ENCODE measurements at places on chromosomes 2 and 18.

- H3K27ac ChIP-seq: no peak overlapping the region
- H3K4me3 ChIP-seq: no peak overlapping the region
- no peaks in the 10 kb centered on the region for H3K4me1 ChIP-seq
- peaks cover 16% of the 10 kb centered on the region for H3K36me3 ChIP-seq
- DNase-seq: no peak
Measured at GRCh38 chr2:216447293-216447692, 35.0 kb downstream of the SMARCAL1 start.

- DNase-seq: peak; percentile 15
- peaks cover 3% of the 10 kb centered on the region for H3K36me3 ChIP-seq
- no peak overlapping the region for H3K27ac ChIP-seq
- no peaks in the 10 kb centered on the region for H3K27me3 ChIP-seq
Measured at GRCh38 chr2:231780123-231780908, 766 bp downstream of the PDE6D start.

- H3K27me3 ChIP-seq: no peaks in the 10 kb centered on the region
- no peak overlapping the region for H3K27ac ChIP-seq
- peak overlapping the region; percentile 9 for H3K4me3 ChIP-seq
- no peaks in the 10 kb centered on the region for H3K36me3 ChIP-seq
- no peak for DNase-seq
- H3K4me1 ChIP-seq: peaks cover 22% of the 10 kb centered on the region
Measured at GRCh38 chr2:23491591-23492336, 106.8 kb downstream of the KLHL29 start.

- no peak overlapping the region for H3K4me3 ChIP-seq
- H3K27me3 ChIP-seq: no peaks in the 10 kb centered on the region
- peaks cover 28% of the 10 kb centered on the region for H3K4me1 ChIP-seq
Measured at GRCh38 chr2:236919209-236919608, 166.5 kb upstream of the COPS8 start.

GRCh38 chr2:46299365-46300263, 2.4 kb downstream of the EPAS1 start:
- peaks cover 87% of the 10 kb centered on the region for H3K27me3 ChIP-seq
- no peak overlapping the region for H3K4me3 ChIP-seq
- H3K27ac ChIP-seq: no peak overlapping the region
- no peaks in the 10 kb centered on the region for H3K36me3 ChIP-seq
- DNase-seq: peak; percentile 41

DNA sequence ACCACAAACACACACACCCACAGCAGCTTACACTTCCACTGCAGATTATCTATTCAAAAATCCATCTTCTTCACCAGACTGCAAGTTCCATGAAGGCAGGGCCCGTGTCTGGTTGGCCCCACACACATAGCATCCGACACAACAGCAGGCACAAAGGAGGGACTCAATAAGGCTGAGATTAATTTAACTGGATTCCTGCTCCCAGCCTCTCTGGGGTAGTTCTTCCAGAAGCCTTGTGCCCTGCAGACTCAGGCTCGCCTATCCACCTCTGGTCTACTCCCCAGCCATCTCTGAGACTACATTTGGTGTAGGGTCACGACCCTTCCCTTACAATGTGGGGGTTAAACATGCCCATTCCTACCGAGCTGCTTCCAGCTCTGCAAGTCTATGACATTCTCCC, 57.7 kb downstream of the TRABD2A start:
- no peak overlapping the region for H3K27ac ChIP-seq
- no peaks in the 10 kb centered on the region for H3K36me3 ChIP-seq
- H3K4me3 ChIP-seq: no peak overlapping the region

DNA sequence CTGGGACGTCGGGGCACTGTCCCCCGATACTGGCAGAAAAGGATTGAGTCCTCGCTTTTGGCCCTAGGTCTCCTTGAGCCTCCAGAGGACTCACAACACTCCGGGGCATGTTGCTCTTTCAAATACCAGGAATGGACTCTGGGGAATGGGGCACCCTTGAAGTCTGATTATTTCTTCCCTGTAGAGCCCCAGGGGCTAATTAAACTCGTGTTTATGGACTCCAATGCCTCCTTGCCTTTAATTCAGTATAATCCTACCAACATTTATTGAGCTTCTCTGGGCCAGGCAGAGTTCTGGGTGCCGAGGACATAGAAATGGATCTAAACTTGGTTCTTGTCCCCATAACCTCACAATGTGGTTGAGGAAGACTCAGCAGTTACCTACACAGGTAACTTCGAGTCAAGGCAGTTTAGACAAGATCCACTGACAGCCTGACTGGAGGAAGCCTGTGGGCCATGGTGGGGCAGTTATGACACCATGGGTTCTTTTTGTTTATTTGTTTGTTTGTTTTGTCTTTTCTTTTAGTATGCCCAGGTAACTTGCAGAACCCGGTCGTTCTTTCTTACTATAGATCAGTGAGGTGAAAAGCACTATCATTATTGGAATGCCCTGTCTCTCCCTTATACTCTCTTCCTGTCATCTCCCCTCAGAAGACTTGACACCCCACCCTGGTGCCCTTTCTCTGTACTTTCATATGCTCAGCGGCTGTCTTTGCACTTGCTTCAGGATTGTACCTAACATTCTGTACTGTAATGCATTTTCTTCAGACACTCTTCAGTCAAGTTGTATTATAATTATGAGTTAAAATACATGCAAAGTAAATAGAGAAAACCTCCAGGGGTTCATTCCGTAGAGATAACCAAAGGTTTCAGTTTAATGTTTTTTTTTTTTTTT, 3.2 kb downstream of the CFLAR start:
- no peak for DNase-seq
- peaks cover 5% of the 10 kb centered on the region for H3K27me3 ChIP-seq
- peak overlapping the region; percentile 50 for H3K4me3 ChIP-seq
- no peak overlapping the region for H3K27ac ChIP-seq
- no peaks in the 10 kb centered on the region for H3K36me3 ChIP-seq

DNA sequence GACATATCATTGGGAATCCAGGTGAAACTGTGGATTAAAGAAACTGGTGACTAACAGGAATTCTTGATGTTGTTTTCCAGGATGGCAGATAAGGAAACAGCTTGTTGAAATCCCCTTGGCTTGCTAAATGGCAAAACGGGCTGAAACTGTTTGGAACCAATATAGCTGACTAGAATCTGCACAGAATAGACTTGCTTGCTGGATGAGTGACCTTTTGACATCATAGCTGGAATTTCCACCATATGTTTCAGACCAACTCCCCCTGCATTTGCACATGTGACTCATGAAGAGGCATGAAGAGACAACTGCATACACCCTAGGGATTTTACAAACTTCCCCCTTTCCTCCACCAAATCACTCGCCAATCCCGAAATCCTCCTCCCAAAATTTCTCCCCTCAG, 87.7 kb upstream of the LYPD1 start:
- H3K4me1 ChIP-seq: peaks cover 4% of the 10 kb centered on the region
- peaks cover 26% of the 10 kb centered on the region for H3K36me3 ChIP-seq
- DNase-seq: no peak
- H3K27ac ChIP-seq: no peak overlapping the region

DNA sequence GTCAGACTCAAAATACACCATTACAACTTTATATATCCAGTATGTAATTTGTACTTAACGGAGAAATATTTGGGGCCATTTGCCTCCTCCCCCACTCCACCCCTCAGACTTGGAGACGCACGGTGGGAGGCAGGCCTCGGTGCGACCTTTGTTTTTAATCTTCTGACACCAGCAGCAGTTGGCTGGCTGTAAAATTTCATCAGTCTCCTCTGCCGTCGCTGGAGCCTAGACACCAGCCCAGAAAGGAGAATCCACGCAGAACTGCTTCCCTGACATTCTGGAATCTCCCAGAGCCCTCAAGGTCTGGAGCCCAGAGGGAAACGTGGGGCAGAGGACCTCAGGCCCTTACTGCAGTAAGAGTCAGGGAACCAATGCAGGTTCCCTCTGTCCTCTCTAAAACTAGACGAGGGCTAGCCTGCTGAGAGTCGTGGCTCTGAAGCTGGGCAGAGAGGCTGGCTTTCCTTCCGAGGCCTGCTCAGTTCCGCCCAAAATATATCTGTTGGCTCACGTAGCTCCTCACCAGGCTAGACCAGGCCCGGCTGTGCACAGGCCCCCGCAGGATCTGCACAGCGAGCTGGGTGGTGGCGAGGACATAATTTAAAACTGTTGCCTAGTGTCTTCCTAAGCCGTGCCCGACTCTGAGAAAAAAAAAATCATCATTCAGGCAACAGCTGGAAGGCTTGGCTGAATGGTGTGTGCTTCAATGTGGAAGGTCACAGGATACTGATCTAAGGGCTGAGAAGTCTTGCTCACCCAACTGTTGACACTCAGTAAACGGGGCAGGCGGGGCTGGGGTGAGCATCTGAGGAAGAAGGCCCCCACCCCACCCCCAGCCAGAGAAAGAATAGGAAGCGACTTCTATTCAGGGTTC, 40.4 kb downstream of the EN1 start:
- peaks cover 24% of the 10 kb centered on the region for H3K27me3 ChIP-seq
- H3K4me3 ChIP-seq: no peak overlapping the region
- no peaks in the 10 kb centered on the region for H3K36me3 ChIP-seq
- H3K4me1 ChIP-seq: peaks cover 20% of the 10 kb centered on the region
- no peak overlapping the region for H3K27ac ChIP-seq

- H3K36me3 ChIP-seq: no peaks in the 10 kb centered on the region
- peaks cover 8% of the 10 kb centered on the region for H3K4me1 ChIP-seq
- no peak overlapping the region for H3K27ac ChIP-seq
Measured at GRCh38 chr2:119253114-119253702, 29.6 kb downstream of the STEAP3 start.

DNA sequence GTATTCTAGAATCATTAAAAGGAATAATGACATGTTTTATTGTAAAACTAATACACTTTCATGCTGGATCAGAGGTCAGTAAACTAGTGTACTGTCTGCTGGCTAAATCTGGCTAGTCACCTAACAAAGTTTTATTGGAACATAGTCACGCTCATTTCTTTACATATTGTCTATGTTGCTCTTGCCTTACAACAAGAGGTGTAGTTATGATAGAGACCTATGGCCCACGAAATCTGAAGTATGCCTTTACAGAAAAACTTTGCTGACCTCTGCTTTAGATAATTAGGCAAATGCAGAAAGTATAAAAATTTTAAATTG, 29.9 kb upstream of the SCYGR2 start:
- no peak for DNase-seq
- H3K27me3 ChIP-seq: no peaks in the 10 kb centered on the region
- no peak overlapping the region for H3K4me3 ChIP-seq
- no peaks in the 10 kb centered on the region for H3K36me3 ChIP-seq

DNA sequence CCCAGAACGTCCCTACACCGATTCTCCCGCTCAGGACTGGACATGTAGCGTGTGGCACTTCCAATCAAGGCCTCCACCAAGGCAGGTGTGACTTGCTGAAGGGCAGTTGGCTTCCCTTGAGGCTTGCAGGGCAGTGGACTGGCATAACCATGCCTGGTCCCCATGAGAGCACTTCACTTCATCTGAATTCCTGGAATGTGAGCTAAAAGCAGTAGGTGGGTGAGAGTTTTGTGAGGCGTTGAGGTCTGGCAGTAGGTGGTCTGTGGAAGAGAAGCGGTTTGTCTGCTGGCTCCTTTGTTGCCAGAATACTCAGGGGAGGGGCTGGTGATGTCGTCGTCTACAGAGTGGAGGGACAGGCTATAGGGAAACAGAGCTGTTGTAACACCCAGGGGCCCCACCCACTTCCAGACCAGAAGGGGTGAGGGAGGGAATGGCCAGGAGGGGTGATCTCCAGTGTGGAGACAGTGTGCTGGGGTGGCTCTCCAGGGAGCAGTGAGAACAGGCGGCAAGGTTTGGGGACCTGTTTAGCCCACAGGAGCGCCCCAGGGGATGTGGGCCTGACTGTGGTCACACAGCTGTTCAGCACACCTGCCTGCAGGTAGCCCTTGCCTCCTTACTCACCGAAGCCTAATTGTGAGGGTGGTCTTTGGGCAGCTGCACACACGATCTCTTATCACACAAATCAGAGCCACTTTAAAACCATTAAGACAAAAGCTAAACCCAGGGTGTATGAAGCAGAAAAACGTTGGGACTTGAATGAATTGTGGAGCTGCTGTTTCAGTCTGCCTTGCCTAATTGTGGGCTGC, 21.5 kb upstream of the ALKAL2 start:
- no peak overlapping the region for H3K27ac ChIP-seq
- H3K4me3 ChIP-seq: no peak overlapping the region
- H3K27me3 ChIP-seq: no peaks in the 10 kb centered on the region
- no peak for DNase-seq
- H3K4me1 ChIP-seq: peaks cover 22% of the 10 kb centered on the region
- no peaks in the 10 kb centered on the region for H3K36me3 ChIP-seq

- H3K27ac ChIP-seq: no peak overlapping the region
- no peak overlapping the region for H3K4me3 ChIP-seq
- H3K4me1 ChIP-seq: no peaks in the 10 kb centered on the region
Measured at GRCh38 chr2:174704642-174705041, 59.6 kb downstream of the CHRNA1 start.

- no peaks in the 10 kb centered on the region for H3K27me3 ChIP-seq
- DNase-seq: no peak
- no peak overlapping the region for H3K4me3 ChIP-seq
- no peak overlapping the region for H3K27ac ChIP-seq
Measured at GRCh38 chr2:9815076-9815475, 28.2 kb upstream of the TAF1B start.

DNA sequence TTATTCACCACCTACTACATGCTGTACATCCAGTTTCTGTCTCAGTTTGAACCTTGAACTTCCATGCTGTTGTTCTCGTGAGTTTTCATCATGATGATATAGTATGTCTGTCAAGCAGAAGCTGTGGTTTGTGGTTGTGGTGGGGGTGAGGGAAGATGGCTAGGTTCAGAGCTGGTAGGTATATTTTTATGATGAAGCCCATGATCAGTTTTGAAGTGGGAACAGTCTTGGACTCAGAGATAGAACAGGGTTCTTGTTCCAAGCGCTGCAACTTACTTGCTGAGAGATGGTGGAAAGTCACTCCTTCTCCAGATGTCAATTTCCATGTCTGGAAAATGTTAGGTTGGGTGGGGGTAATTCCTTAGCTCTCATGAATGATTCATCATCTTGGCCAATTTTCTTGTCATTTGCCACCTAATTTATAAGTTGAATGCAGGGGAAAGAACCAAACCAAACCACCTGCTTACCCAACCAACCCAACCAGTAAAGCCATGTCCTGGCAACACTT, 21.6 kb downstream of the PMAIP1 start:
- H3K4me1 ChIP-seq: no peaks in the 10 kb centered on the region
- no peak for DNase-seq
- no peaks in the 10 kb centered on the region for H3K27me3 ChIP-seq
- no peak overlapping the region for H3K27ac ChIP-seq
- no peaks in the 10 kb centered on the region for H3K36me3 ChIP-seq

- H3K27ac ChIP-seq: peak overlapping the region; percentile 97
- peak; percentile 67 for DNase-seq
- H3K4me3 ChIP-seq: no peak overlapping the region
- H3K27me3 ChIP-seq: no peaks in the 10 kb centered on the region
Measured at GRCh38 chr2:104758199-104758620, 95.7 kb upstream of the POU3F3 start.

GRCh38 chr2:7567646-7568045, 650.4 kb downstream of the RNF144A start:
- no peaks in the 10 kb centered on the region for H3K36me3 ChIP-seq
- H3K4me1 ChIP-seq: peaks cover 5% of the 10 kb centered on the region
- no peak overlapping the region for H3K27ac ChIP-seq
- H3K27me3 ChIP-seq: no peaks in the 10 kb centered on the region
- no peak overlapping the region for H3K4me3 ChIP-seq
- DNase-seq: no peak

GRCh38 chr2:113831161-113831560, 58.7 kb upstream of the ACTR3 start:
- H3K36me3 ChIP-seq: no peaks in the 10 kb centered on the region
- peaks cover 2% of the 10 kb centered on the region for H3K4me1 ChIP-seq
- H3K27ac ChIP-seq: no peak overlapping the region
